ENCODE measurements at places on chromosomes 2 and 18. TPM values are rescaled to one million over a fixed set of nuclear protein-coding genes. Genes with fewer than 3 reads are reported as not detected.

The ITSN2 gene
- 102 TPM for total RNA-seq

The KCNG2 gene
- 0.10 TPM for total RNA-seq

The ABCG5 gene
- not detected for total RNA-seq

The CPO gene
- total RNA-seq: 0.21 TPM

The ALPP gene
- total RNA-seq: not detected

The MAP3K19 gene
- total RNA-seq: not detected

The ARL5A gene
- total RNA-seq: 34.8 TPM

The CCL20 gene
- total RNA-seq: 130 TPM

The EFEMP1 gene
- total RNA-seq: 0.42 TPM

The TMEM178A gene
- not detected for total RNA-seq

The CFC1 gene
- total RNA-seq: not detected

The SERPINB7 gene
- total RNA-seq: not detected

The SERPINB10 gene
- total RNA-seq: 5.7 TPM

The INHA gene
- total RNA-seq: not detected

The MOCOS gene
- under 0.01 TPM for total RNA-seq

The INO80C gene
- total RNA-seq: 11.5 TPM

The IL36B gene
- not detected for total RNA-seq

The GATA6 gene
- total RNA-seq: 0.10 TPM

The COL3A1 gene
- 0.42 TPM for total RNA-seq

The CDK5R2 gene
- not detected for total RNA-seq

The REG3A gene
- total RNA-seq: not detected

The PIEZO2 gene
- total RNA-seq: 0.21 TPM

The TBC1D8 gene
- 11.3 TPM for total RNA-seq

The RGPD6 gene
- total RNA-seq: 103 TPM

The LIMS4 gene
- 0.10 TPM for total RNA-seq

The IL36RN gene
- total RNA-seq: not detected

The CROCC2 gene
- total RNA-seq: not detected

The DTNA gene
- 0.31 TPM for total RNA-seq

The VAMP5 gene
- 8.9 TPM for total RNA-seq

The GRP gene
- total RNA-seq: 0.52 TPM

The PPP4R3B gene
- 59.3 TPM for total RNA-seq

The COL5A2 gene
- total RNA-seq: 0.94 TPM

The UGT1A5 gene
- not detected for total RNA-seq

The GKN2 gene
- not detected for total RNA-seq

The ORC4 gene
- 25.7 TPM for total RNA-seq

The CD28 gene
- 85.3 TPM for total RNA-seq

The CRYGC gene
- total RNA-seq: not detected

The TSPYL6 gene
- not detected for total RNA-seq

The ABCG8 gene
- not detected for total RNA-seq

The CYP1B1 gene
- 7.9 TPM for total RNA-seq

The TP53I3 gene
- total RNA-seq: 5.6 TPM

All from mononuclear cell (primary cell).